GM10248 (cell line): ENCODE measurements at places on chromosomes 7 and 10.
A peak's percentile ranks its signal among the peaks of the same experiment; 100 is the strongest.

DNA sequence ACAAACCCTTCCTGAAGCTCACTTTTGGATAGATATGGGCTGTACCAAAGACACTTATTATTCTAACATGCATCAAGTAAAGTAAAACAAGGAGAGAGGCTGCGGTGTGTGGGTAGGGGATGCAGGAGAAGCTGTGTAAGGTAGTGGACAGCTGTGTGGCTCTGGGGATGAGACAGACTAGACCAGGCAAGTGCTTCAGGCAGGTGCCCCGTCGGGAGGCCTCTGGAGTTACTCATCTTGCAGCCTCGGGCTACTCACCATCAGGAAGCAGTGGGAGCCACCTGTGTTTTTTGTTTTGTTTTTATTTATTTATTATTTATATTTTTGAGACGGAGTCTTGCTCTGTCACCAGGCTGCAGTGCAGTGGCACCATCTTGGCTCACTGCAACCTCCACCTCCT, 49.3 kb upstream of the NCAPG2 start:
- no peak for DNase-seq

- DNase-seq = no peak
These were observed 60.5 kb downstream of the CLEC2L start for GRCh38 chr7:139583826-139584553.

DNA sequence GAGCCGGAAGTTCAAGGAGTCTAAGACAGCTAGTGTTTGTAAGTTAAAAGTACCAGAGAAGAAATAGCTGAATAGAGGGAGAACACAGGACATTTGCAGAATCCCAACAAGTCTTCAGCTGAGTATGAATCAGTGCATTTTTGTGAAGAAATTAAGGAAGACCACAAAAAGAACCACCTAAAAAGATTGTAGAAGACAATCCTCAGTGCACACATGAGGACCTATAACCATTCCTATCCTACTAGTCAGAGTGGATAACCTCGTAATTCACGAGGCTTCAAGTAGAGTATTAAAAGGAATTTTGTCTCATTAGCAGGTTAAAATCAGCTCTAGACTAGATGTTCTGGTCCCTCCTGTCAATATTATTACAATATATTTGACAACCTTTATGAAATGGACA, 295.4 kb upstream of the KAT6B start:
- no peak for DNase-seq

- no peak for DNase-seq
These were observed 109.0 kb downstream of the PRKCQ start for GRCh38 chr10:6470894-6471618.

GRCh38 chr10:76085817-76086167, 654.4 kb downstream of the LRMDA start:
- no peak for DNase-seq

DNA sequence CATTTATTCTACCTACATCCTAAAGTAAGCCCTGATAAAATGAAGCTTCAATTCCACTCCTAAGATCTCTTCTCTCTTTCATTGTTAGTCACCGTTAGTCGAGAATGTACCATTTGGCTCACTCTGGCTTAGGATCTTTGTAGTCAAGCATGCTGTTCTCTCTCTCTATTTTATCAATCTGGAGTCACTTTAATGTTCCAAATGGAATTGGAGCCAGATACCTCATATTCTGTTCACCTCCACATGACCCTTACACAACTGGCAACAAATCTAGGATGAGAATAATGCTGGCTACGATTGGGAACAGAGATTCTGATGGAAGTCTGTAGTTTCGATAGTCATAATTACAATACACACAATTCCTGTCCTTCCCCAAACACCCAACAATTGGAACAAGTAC, 213.7 kb downstream of the TWIST1 start:
- no peak for DNase-seq

GRCh38 chr10:79266084-79266483, 81.2 kb upstream of the PPIF start:
- DNase-seq = no peak

GRCh38 chr7:98119256-98119918, 12.7 kb downstream of the LMTK2 start:
- peak; percentile 1 for DNase-seq

- no peak for DNase-seq
These were observed 33.4 kb downstream of the DCLRE1A start for GRCh38 chr10:113820507-113820906.

- DNase-seq = no peak
These were observed 24.3 kb upstream of the VAX1 start for GRCh38 chr10:117162093-117163060.

DNA sequence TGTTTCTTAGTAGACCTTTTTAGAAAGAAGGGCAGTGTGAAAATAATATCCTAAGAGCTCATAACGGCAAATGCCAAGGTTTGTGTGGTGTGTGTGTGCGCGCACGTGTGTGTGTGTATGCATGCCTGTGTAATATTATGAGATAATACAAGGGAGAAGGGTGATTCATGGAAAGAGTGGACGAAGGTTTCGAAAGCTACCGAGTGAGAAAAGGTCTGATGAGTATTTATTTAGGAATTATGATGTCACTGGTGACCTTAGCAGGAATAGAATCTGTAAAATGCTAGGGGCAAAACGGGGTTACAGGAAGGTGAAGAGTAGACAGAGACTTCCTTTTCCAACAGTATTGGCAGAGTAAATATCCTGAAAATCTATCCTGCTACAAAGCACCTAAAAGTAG, 107.3 kb downstream of the AHR start:
- no peak for DNase-seq

DNA sequence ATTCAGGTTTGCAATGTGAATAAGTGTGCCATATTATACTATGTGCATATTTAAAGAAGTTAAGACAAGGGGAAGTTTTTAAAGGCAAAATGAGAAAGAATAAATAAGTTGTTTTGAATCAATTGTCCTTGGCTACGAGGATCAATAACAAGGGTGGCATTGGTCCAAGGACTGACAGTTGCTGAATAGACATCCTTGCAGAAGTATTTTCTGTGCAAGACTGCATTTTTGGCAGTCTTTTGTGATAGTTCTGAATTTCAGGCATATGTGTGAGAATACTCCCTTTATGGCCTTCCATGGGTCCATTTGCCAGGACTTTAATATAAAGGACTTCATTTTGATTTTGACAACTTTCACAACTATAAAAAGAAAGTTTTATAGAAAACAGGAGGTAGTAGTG, 5.4 kb upstream of the LIPA start:
- no peak for DNase-seq

GRCh38 chr10:99555825-99556523, 23.2 kb downstream of the NKX2-3 start:
- no peak for DNase-seq

DNA sequence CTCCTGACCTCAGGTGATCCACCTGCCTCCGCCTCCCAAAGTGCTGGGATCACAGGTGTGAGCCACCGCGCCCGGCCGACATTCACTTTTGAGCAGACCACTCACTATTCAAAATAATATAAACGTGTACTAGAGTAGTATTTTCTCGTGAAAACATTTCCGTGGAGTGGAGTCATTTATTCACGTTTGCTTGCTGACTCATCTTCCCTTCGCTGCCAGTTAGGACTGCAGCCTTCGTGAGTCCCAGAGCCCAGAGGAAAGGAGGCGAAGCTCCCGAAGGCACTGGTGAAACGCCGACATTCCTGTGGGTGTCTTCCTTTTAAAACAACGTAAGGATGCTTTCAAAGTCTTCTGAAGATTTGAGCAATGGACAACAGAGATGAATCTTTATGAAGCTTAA, 10.9 kb upstream of the INPP5A start:
- DNase-seq = no peak

GRCh38 chr10:93437946-93438612, 44.1 kb downstream of the MYOF start:
- DNase-seq = no peak

DNA sequence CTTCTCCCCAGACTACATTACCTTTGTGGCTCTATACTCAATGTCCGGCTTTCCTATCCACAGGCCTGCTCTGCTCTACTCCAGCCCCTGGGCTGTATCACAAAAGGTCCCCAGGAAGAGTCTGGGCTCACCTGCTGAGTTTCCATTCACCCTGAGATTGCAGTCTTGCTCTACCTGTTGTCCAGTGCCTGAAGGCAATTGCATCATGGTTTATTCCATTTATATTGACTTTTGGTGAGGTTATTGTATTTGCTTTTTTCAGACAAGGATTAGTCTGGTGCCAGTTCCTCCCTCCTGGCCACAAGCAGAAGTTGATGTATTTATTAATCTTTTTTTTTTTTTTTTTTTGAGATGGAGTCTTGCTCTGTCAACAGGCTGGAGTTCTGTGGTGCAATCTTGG, 273.1 kb downstream of the XPNPEP1 start:
- DNase-seq = no peak

- DNase-seq = peak; percentile 39
These were observed 91.8 kb downstream of the PTPRN2 start for GRCh38 chr7:158495786-158496185.

DNA sequence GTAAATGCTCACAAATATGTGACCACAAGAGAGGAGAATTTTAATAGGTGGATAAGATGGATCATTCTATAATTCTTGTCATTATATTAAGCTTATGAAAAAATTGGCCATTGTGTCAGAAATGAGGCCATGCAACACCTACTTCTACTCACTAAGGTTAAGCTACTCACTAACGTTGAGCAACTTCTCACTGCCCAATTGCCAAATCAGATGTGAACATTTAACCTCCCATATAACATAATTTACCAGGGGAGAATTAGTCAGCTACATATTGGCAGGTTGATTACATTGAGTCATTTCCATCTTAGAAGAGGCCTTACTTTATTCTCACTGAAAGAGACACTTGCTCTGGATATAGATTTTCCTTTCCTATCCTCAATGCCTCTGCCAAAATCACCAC, 211.2 kb upstream of the DGKB start:
- DNase-seq = no peak

DNA sequence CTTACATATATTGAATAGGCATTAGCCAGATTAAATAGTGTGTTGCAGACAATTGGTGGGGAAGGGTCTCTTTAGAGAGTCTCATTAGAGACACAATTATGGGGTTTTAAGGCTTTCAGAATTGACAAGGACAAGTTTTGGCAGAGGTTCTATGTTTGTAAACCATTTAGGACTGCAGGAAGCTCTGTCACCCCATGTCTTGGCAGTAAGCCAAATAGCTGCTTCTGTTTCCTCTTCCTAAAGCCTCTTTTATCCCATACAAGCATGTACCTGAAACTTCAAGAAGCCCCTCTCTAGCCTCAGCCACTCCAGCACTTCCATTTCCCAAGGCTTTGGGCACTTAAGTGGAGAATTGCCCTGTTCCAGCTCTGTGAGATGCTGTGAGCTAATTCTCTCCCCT, 21.8 kb upstream of the LRRC4 start:
- no peak for DNase-seq

GRCh38 chr10:62354916-62355315, 19.3 kb upstream of the ZNF365 start:
- no peak for DNase-seq

DNA sequence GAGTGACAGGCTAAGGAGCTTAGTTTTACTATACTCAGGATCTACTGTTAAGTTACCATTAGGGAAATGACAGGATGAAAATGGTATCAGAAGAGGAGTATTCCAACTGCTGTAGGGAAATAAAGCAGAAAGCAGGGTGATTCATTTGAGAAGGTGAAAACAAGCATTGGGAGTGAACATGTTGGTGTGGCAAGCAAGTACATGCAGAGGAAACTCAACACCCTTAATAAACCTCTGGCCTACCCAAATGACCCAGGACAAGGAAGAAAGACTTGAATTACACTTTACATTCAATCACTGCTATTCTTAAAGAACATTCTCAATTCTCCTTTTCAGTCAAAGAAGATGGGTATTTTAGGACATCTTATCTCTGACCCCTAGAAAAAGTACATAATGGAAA, 28.7 kb downstream of the ERLIN1 start:
- DNase-seq = no peak

DNA sequence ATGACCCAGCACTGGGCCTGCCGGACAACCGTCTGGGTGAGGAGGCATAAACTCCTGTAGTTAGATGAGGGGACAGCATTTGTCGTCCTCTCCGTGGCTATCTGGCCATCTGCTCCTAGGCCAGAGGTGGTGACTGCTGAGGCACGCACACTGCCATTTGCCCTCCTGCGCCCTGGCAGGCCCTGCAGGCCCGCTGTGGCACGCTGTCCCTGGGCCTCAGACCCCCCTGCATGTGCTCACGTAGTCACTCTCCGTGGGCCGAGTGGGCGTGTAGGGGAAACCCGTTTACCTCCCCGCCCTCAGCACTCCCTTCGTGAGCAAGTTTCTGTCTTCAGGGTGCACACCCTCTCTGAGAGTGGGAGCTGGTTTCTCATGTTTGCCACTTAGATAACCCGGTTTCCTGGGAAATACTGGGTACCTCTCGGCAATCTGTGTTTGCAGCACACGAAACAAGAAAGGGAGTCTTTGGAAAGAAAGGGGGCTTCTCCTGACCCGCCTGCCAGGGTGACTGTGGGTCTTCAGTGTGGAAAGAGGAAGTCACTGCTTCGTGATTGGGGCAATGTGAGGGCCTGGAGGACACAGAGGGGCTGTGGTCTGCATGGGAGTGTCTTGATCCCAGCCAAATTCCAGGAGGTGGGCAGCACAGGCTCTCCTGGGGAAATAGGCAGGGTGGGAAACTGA, 10.8 kb downstream of the ADAMTS14 start:
- DNase-seq = peak; percentile 64

DNA sequence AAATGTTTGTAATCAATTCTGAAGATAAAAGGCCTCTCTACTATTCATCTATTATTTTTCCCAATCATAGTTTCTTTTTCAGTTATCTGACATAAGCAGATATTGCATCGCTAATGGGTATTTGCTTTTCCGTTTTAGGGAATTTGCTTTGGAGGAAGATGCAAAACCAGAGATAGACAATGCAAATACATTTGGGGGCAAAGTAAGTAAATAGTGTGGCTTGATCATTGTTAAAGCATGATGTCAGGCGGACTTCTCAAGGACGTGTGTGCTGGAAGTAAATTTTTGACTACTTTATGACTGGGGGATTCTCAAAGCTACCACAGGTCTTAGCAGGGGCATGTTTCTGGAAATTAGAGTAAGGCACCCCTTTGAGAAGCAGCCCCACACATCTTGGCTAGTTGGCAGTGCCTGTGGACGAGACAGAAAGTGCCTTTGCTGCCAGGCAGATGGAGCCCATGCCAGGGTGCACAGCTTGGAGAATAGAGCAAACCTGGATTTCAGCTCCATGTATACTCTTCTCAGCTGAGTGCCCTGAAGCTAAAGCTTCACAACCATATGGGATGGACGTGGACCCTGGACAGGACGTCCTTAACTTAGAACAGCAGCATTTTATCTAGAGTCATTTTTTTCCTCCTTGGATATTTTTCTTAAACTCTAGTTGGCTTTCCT, 68.6 kb downstream of the SRI start:
- no peak for DNase-seq

GRCh38 chr10:72335394-72336258, 19.1 kb downstream of the DNAJB12 start:
- DNase-seq = peak; percentile 68

GRCh38 chr7:97298561-97298960, 181.1 kb downstream of the SDHAF3 start:
- DNase-seq = no peak

- DNase-seq = peak; percentile 67
These were observed 104.5 kb upstream of the ZPBP start for GRCh38 chr7:50197549-50197948.

- no peak for DNase-seq
These were observed 152.8 kb upstream of the TCF7L2 start for GRCh38 chr10:112797197-112797596.
